Activated naive CD8-positive, alpha-beta T cell treated with anti-CD3 and anti-CD28 coated beads, Interleukin-2, amount 50 U/mL, for 16 hours (primary cell): ENCODE measurements at places on chromosomes 7 and 10.
A peak's percentile ranks its signal among the peaks of the same experiment; 100 is the strongest.

- no peak for DNase-seq
These were observed 775.4 kb downstream of the TYW1 start for GRCh38 chr7:67771846-67772605.

- peak; percentile 25 for DNase-seq
These were observed 57.8 kb upstream of the PCGF5 start for GRCh38 chr10:91162495-91163268.

GRCh38 chr7:71131256-71132126, 453 bp upstream of the GALNT17 start:
- DNase-seq: no peak

DNA sequence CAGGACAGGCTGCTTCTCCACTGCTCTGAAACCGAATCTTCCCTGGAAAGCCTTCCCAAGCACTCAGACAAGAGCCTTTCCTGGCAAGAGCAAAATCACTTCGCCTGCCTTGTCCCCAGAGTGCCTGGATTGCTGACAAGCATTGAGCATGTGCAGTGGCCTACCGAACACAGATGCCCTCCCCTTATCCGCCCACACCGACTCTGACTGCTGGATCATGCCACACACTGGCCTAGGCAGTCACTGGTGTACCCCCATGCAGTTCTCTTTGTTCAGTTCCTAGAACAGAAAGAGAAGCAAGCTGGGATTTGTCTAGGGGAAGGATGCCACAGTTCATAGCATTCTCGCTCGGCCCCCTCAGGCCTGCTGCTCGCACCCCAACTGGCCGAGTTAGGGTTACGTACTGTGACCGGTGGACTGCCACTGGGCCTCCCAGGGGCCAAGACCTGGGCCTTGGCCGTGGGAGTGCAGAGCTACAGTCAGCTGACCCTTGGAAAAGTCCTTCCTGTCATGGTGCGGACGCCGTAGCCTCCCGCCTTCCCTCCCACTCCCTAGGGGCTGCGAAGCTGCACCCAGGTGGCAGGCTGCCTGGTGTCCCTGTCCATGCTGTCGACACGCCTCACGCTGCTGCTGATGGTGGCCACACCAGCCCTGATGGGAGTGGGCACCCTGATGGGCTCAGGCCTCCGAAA, 6.9 kb downstream of the ABCB8 start:
- DNase-seq: no peak

DNA sequence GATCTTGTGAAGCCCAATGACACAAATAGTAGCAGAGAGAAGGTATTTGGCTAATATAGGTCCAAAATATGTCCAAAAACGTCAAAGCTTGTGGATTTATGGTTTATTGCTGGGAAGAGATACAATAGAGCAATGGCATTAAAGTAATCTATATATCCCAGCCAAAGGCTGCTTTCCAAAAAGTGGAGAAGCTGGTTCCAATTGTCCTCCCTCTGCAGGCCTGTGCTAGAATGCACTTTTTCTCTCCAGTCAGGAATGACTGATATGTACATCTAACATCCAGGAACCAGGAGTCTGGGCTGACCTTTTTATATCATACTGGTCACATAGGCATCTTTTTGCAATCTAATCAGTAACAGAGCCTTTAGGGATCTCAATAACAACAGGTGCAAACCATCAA, 167.1 kb upstream of the FAM3C start:
- no peak for DNase-seq

DNA sequence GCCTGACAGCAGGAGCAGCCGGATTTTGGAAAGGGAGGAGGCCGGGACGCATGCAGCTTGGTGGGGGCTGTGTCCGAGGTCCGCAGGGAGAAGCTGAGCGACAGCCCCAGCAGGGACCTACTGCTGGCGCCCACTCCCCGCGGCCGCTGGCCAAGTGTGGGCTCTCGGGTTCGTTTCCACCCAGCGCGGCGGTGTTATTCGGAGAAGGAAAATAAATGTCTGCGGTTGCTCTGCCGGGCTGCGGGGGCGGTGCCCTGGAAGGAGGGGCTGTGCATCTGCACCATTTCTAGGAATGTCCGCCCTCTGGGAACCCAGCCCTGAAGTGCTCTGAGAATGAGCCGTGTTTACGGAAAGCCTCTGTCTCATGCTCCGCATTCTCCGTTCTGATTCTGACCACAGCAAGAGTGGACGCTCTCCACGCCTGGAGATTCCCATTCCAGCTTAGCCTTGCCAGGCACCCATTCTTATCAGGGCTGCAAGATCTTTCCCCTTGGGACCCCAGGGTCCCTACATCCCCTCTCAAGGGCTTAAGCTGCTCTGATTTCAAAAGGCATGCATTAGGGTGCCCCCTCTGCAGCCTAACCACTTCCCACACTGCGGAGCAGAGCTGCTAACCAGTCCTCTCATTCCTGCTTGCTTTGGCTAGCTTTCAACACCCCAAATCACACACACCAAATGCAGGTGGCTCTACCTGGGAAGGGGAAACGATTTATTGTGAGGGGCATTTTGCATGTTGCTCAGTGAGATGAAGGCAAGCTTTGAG, 256.6 kb upstream of the GLI3 start:
- no peak for DNase-seq

- DNase-seq: no peak
These were observed at the start of gene CPXM2 for GRCh38 chr10:123891144-123892071. Gene CPXM2 (minus strand): TSS chr10:123891807. CDS start chr10:123891659, 148 bp downstream.

- DNase-seq: no peak
These were observed 1018.1 kb downstream of the XPNPEP1 start for GRCh38 chr10:108905171-108905570.

DNA sequence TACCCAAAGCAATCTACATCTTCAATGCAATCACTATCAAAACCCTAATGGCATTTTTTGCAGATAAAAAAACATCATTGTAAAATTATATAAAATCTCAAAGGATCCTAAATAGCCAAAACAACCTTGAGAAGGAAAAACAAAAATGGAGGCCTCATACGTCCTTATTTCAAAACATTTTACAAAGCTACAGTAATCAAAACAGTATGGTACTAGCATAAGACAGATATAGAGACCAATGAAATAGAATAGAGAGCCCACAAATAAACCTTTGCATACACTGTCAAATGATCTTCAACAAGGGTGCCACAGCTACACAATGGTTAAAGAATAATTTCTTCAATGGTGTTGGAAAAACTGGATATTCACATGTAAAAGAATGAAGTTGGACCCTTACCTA, 34.5 kb downstream of the PDLIM1 start:
- DNase-seq: no peak

- DNase-seq: no peak
These were observed 80.3 kb downstream of the FAM53B start for GRCh38 chr10:124663766-124664360.

- no peak for DNase-seq
These were observed 4.4 kb downstream of the SH2D4B start for GRCh38 chr10:80542053-80542452.

DNA sequence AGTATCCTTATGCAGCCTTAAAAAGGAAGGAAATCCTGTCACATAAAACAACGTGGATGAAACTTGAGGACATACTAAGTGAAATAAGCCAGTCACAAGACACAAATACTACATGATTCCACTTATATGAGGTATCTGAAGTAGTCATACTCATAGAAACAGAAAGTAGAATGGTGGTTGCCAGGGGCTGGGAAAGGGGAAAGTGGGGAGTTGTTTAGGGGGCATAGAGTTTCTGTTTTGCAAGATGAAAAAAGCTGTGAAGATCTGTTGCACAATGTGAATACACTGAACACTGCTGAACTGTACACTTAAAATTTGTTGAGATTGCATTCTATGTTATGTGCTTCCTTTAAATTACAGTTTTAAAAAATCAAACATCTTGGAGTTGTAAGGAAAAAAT, 2.9 kb downstream of the NUP205 start:
- DNase-seq: no peak

- no peak for DNase-seq
These were observed 708 bp upstream of the GPR85 start for GRCh38 chr7:113087071-113087998.

GRCh38 chr10:3803927-3804741, 19.1 kb upstream of the KLF6 start:
- no peak for DNase-seq

- no peak for DNase-seq
These were observed 20.3 kb upstream of the IGF2BP3 start for GRCh38 chr7:23490357-23491135.

DNA sequence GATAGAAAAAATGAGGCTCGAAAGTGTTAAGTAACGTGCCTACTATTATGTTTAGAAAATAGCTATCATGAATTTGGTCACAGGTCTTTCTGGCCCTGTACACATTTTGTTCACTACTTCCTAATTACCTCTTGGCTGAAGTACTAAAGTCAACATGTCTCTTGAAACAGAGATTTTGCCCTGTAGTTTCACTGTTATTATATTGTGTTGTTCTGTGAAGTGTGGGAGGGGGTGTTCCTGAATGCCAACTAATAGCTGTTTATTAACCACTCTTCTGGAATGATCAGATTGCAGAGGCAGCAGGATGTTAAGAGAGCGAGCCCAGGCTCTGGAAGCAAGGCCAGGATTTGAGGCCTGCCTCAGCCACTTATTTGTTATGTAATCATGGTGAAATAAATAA, 72.1 kb downstream of the RNF133 start:
- no peak for DNase-seq

DNA sequence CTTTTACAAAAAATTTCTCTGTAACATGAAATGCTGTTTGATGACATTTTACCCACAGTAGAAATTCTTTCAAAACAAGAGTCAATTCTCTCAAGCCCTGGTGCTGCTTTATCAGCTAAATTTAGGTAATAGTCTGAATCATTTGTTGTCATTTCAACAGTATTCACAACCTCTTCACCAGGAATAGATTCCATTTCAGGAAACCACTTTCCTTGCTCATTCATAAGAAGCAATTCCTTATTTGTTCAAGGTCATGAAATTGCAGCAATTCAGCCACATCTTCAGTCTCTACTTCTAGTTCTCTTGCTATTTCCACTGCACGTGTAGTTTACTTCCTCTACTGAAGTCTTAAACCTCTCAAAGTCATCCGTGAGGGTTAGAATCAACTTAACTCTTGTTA, 14.1 kb downstream of the STAG3 start:
- DNase-seq: no peak

- no peak for DNase-seq
These were observed 700.4 kb downstream of the KCNMA1 start for GRCh38 chr10:76937181-76937600.

DNA sequence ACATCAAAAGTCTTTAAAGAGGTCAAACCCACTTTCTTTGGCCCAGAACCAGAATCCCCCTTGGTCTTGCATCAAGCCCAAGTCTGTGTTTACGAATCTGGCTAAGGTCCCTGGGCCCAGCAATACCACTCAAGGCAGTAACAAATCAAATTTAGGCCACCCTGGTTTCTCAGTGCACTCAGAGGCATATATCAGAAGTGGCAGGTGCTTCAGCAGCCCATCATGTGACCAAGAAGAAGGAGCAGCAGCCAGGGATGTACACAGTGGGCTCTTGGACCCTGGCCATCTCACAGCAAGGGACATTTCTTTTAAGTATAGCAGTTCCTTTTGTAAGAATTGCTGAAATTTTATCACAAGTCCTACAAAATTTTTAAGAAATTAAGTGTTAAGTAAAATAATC, 7.3 kb upstream of the SLC25A13 start:
- DNase-seq: no peak

GRCh38 chr10:69406816-69407580, 9.7 kb downstream of the TACR2 start:
- DNase-seq: no peak
